CD4-positive, alpha-beta T cell treated with Interleukin-12 subunit alpha and Interleukin-12 subunit beta, for 1 hour (primary cell): ENCODE measurements at places on chromosomes 5 and 9.

GRCh38 chr5:88805151-88805784 lies 77.7 kb downstream of the MEF2C start:
- no peak for DNase-seq

- DNase-seq: no peak
Measured at GRCh38 chr5:86689103-86689729, 71.5 kb downstream of the COX7C start.

DNA sequence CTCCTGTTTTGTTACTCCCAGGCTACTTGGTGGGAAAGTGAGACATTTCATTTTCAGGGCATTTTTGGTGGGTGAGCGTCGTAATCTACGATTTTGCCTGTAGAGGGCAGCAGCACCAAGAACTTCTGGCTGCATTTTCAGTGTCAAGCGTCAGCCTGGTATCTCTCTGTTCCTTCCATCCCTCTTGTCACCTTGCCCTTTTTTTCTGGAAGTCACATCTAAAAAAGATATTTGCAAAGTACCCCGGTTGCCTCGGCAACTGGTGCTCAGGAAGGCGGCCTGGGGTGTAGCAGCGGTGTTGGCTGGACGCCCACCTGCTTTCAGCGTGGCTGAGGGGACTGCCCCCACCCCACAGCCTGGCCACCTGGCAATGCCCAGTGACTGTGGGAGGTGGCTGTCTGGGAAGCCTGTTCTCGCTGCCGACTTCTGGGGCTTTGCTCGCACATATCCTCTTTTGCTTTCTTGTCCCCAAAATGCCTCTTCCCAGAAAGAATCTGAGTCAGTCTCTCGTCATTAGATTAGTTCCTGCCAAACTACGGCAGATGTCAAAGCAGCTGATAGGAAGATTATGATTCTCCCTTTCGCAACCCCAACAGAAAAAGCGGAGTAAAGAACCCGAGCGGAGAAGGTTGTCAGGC lies 84.5 kb downstream of the ACER2 start:
- peak; percentile 42 for DNase-seq

DNA sequence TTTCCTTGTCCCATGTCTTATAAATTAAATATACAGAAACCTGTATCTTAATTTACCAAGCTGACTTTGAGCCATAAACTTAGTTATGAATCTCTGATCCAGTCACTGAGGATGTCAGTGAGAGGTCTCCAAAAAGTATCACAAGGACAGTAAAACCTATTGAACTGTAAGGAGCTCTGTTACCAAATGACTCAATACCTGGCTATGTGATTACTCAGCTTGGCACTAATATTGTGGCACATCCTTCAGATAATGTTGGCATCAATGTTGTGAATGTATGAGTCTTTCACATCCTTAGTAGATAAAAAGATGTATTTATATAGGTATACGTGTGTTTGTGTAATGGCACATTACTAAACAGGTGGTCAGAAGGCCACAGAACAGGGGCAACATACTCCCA lies 18.0 kb upstream of the CAPSL start:
- no peak for DNase-seq

DNA sequence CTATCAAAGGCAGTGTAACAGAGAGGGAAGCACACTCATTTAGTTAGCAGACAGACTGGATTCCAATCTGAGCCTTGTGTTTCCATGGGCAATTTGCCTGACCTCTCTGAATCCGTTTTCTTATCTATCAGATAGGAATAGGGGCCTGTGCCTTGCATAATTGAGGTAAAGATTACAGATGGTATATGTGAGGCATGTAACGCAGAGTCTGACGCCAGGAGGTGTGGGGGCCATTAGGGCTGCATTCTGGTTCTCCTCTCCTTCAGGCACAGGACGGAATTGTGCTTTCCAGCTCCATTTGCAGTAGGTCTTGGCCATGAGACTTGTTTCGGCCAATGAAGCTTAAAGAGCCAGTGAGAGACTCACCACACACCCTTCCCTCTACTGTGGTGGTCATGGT lies 97.6 kb downstream of the FRMD3 start:
- DNase-seq: no peak

DNA sequence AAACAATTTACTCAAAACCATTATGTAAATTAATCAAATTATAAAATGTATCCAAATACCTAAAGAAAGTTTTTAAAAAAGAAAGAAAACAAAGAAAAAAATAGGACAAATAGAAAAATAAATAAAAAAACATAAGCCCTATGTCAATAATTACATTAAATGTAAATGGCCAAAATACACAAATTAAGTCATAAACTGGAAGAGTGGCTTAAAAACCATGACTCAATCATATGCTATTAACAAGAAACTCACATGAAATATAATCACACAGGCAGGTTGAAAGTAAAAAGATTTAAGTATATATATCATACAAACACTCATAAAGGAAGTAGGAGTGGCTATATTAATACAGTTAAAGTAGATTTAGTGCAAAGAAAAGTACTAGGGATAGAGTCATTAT lies 95.3 kb downstream of the PRELID2 start:
- no peak for DNase-seq

- DNase-seq: peak; percentile 19
Measured at GRCh38 chr9:2620919-2621721, 467 bp upstream of the VLDLR start.

GRCh38 chr9:35114113-35114839 lies 1.4 kb downstream of the ATOSB start:
- peak; percentile 89 for DNase-seq

DNA sequence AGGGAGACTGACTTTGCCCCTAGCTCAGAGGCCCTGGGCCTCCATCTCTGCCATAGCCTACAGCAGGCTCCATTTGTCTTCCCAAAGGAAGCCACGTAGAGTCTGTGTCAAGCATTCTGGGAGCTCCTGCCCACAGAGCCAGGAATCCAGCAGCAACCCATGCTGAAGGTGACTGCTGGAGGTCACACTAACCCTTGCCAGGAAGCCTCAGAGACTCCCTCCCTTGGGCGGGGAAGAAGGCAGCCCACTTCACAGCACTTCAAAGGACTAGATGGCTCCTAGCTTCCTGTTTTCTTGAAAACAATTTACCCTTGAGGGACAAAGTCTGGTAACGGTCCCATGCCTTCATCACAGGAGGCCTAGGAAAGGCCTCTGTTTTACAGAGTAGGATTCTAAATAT lies 1.7 kb downstream of the CKMT2 start:
- DNase-seq: no peak

GRCh38 chr5:168291964-168292785 lies 730 bp downstream of the WWC1 start:
- DNase-seq: no peak

DNA sequence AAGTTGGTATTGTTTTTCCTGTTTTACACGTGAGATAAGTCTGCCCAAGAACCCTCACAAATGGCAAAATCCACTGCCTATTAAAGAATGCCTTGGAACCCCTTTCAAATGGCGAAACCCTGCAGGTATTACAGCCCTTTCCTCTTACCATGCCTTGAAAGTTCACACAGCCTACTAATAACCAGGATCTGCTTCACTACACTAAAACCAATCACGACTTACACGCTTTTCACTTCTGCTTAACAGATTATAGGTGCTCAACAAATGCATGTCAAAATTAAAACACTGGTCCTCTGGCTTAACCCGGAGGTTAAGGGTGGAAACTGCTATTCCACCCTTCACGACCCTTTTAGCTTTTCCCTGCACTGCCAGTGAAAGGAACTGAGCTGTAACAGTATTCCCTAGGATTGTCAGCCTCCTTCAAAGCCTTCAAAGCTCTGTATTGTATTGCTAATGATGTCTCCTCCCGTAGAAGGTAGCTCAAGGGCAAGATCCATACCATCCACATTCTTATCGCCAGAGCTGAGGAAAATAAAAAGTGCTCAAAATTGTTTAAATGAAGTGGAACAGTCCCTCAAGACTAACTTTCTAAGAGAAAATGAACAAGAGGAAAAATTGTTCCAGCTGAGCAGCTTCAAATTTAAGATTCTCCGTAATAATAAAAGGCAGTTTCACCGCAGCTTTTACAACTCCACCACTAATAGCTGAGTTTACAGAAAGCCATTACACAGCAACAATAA lies 997 bp downstream of the AUH start:
- no peak for DNase-seq

DNA sequence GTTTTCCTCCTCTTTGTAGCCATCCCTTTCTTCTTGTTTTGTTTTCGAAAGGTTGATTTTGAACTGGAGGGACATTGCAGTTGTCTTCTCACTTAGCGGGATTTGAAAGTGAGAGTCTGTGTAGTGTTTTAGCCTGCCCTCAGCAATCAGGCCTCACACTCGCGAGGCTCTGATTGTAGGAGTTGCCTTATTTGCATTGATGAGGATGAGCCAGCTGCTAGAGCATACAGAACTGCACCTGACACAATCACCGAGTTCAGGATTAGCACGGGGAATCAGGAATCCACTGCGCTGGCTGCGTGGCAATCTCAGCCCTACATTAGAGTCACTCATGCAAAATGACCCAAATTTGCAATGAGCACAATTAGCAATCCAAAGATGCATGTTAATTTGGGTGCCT lies 122.5 kb upstream of the TMEM161B start:
- no peak for DNase-seq

GRCh38 chr9:113909421-113909820 lies 33.3 kb downstream of the ZNF618 start:
- DNase-seq: no peak

DNA sequence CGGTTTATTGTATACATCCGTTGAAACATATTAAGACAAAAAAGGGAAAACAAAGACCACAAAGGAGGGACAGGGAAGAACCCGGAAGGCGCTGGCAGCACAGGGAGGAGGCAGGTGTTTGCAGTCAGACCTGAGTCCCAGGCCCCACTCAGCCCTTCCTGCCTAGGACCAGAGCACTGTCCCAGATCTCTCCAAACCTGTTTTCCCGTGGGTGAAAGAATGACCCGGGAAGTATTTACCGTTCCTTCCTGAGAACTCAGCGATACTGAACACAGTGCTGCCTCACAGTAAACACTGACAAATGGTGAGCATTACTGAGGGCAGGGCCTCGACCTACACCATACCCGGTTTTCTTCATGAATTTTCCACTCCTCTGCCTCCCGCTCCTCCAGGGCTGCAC lies 1.2 kb downstream of the ABO start:
- DNase-seq: no peak

- no peak for DNase-seq
Measured at GRCh38 chr9:70159630-70160029, 99.1 kb upstream of the SMC5 start.

- DNase-seq: no peak
Measured at GRCh38 chr5:133508845-133509741, 103.2 kb downstream of the FSTL4 start.

- DNase-seq: peak; percentile 68
Measured at GRCh38 chr9:63816751-63817621, 1468.0 kb downstream of the FOXD4L5 start.

DNA sequence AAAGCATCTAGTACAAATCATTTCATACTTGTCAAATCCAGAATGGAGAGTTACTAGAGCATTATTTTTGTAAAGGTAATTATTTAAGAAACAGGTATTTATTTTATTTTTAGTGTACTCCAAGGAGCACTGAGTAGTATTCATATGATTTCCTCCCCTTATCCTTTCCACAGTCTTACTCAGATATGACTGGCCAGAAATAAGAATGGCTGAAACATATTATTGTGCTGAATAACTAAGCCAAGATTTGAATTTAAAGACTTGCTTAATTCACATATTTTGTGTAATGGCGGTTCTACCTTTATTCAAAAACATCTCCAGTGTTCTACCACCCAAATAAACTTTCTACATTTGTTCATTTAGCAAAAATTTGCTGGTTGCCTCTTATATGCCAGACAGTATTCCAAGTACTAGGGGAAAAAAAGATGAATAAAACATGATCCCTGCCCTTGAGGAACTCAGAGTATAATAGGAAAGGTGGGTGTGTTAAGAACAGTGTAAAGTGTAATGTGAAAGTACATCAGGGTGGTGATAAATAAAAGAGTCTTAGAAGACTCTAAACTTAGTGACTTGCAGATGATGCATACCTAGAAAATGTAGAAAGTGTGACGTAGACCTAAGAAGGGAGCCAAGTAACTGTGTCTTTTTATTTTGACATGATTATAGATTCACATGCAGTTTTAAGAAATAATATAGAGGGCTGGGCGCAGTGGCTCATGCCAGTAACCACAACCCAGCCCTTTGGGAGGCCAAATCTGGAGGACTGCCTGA lies 110.4 kb upstream of the GRHPR start:
- DNase-seq: no peak
